ENCODE measurements at places on chromosomes 3 and 15.

- no peak for DNase-seq
Observed at GRCh38 chr15:101315736-101316135, 20.7 kb upstream of the SNRPA1 start.

- DNase-seq: no peak
Observed at GRCh38 chr3:132723024-132723950, 1.1 kb upstream of the NPHP3 start.

DNA sequence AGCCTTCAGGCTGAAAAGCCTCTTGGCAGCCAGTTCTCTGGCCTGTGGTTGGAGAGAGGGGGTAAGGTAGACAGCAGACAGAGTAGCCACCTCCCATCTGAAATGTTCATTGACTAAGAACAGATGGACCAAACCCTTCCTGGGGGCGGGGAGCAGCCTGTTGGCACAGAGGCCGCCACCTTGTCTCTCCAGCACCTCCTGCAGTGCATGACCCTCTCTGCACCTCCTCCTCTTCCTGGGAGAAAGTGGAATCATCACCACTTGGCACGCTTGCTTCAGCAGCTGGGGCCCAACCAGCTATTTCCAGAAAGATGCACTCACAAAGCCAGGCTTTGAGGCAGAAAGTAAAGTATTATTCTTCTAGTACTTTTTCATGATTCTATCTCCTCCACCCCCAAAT lies 313.4 kb upstream of the CHRM5 start:
- no peak for DNase-seq

DNA sequence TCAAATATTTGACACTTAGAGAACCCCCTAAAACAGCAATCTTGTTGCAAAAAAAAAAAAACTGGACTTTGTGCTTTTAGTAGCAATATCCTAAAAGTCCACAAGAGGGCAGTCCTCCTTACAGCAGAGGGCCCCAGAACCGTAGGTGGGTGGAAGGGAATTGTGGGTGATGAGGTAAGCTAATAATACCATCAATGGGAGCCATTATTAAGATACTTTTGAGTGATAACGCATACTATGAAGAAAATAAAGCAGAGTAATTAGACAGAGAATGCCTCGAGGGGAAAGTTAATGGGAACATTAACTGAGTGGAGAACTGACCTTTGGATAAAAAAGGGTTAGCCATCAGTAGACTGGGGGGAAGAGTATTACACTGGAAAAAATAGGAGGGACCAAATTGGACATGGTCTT lies 229.9 kb downstream of the THRB start:
- no peak for DNase-seq

DNA sequence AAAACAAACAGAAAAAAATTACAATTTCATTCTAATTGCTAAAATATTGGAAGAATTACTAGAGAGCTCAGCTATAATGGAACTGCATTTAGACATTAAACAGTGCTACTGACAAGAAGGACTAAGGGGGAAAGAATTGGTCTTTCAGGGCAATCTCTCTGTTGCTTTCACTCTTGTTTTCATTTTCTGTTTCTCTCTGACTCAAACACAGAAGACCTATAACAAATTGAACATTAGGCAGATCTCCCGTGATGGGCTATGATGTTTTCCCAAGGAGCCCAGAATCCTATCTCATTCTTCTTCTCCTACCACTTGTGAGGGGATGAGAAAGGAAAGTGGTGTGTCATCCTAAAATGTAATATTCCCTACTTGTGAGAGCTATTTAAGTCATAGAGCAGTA lies 358.0 kb upstream of the TGFBR2 start:
- DNase-seq: no peak

DNA sequence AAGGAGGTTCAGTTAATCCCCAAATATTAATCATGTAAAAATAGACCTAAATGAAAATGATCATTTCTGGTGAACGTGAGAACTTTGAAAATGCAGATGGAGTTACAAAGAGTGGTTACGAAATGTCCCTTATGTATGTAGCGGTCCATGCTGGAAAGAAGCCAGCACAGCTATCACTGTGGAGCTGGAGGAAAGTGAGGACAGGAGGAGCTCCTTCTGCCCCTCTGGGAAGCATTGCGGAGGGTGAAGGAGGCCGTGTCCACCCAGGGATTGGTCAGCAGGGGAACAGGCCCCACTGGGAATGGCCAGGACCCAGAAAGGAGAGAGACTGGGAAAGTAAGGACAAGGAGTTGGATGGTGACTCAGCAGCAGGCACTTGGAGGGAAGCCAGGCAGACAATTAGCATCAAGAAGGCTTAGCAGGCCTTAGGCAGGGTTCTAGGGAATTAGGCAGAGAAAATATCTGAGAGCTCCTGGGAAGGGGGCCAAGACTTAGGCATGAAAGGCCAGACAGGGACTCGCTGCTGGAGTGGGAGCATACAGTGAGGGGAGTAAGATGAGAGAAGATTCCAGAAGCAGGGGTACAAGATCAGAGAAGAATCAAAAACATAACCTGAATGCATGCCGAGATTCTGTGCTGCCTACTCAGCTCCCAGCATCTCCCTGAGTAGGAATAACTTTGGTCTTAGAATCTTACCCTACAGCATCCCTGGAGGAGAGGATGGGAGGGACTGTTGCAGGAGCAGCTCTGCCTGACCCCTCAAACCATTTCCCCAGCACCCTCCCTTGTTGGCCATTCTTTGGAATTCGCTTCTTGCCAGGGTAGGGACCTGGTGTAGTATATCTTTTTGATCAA lies 171.0 kb upstream of the UMPS start:
- peak; percentile 66 for DNase-seq

GRCh38 chr3:117261983-117262421 lies 552.4 kb downstream of the TUSC7 start:
- DNase-seq: no peak

DNA sequence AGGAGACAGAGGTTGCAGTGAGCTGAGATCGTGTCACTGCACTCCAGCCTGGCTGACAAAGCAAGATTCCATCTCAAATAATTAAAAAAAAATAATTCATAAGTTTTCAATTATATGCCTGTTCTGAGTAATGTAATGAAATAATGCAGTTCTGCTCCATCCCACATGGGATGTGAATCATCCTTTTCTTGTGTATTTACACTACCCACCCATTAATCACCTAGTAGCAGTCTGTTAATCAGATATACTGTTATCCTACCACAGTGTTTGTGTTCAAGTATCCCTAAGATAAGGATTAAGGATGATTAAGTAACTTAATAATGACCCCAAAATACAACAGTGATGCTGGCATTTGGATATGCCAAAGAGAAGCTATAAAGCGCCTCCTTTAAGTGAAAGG lies 38.8 kb downstream of the PIGB start:
- DNase-seq: no peak

GRCh38 chr3:58574106-58574505 lies 3.1 kb downstream of the FAM107A start:
- DNase-seq: no peak

DNA sequence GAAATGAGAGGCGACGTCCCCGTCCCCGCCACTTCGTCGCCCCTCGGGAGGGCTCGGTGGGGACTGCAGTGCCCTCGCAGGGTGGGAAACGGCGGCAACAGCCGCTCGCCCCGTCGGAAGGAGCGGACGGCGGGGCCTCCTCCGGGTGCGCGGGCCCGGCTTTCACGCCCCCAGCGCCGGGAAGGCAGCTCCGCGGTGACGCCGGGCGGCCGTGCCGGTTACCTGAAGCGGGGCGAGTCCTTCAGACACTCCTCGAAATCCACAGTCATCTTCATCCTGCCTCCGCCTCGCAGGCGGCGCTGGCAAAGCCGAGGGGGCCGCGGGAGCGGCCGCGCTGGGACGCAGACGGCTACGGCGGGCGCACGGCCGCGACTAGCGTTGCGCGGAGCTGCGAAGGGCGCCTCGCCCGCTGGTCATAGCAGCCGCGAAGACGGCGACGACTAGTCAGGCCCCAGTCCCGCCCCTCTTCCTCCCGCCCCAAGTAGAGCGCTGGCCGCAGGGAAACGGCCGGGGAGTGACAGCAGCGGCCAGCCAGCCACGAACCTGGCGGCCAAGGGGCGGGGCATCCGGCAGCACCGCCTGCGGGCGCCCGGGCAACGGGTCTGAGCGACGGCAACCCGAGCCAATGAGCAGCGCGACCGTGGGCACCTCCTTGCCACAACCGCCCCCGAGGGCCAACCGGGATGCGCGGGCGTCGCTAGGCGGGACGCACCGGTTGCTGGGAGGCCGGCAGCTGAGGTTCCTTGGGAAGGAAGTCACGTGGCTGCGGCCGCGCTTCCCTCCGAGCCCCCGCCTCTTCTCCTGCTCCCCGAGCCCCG lies at the start of gene ACAP2:
ACAP2 (minus strand) TSS at position 448 of the 818 bp plus-strand sequence; CDS start at position 275, 173 bp downstream.
- DNase-seq: peak; percentile 100

- no peak for DNase-seq
Observed at GRCh38 chr3:17579289-17580031, 163.0 kb downstream of the TBC1D5 start.

DNA sequence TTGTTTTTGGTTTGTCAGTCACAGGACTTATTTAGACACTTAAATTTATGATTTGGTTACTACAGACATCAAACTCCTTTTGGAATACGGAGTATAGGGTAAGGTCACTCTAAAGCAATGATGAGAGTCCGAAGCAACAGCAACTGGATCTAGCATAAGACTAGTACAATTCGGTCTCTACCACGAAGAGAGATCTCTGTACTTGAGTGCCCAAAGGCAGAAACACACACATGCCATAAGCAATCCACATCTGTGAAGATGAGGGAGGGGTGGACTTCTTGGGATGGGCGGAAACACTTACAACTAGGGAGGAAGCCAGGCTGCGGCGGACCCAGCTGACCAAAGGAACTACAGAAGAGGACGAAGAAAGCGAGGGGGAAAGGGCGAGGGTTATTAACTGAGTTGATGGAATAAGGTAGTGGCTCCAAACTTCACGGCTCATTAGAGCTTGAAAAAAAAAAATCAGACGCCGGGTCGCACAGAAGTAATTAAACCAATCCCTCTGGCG lies 595 bp downstream of the DPH6 start:
- no peak for DNase-seq

DNA sequence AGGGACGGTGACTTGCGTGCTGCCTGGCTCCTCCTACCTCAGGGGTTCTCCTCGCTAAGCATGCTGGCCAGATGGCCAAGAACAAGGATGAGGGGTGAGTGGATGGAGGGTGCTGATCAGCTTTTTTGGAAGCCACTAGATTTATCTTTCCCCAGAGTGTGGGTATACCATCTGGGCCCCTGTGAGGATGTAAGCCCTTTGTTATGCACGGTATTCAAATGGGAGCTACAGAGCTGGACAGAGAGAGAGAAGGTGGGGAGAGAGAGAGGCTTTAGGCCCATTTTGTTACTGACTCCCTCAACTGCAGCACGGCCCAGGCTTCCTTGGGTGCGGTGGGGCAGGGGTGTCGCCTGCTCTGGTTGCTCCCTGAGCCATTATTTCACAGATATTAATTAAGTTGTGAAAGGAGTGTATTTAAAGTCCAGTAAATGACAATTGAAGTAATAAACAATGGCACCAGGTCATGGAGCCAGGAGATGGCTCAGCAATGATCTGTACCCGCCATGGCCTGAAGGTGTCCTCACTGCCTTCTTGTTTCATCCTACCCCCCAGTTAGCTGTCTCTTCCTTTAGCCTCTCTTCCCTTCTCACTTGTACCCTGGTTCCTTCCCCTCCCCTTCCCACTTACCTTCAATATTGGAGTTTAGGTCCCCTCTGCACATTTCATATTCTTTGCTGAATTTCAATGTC lies 158.0 kb downstream of the CLSTN2 start:
- no peak for DNase-seq

GRCh38 chr3:29972320-29972993 lies 633.9 kb upstream of the TGFBR2 start:
- no peak for DNase-seq

DNA sequence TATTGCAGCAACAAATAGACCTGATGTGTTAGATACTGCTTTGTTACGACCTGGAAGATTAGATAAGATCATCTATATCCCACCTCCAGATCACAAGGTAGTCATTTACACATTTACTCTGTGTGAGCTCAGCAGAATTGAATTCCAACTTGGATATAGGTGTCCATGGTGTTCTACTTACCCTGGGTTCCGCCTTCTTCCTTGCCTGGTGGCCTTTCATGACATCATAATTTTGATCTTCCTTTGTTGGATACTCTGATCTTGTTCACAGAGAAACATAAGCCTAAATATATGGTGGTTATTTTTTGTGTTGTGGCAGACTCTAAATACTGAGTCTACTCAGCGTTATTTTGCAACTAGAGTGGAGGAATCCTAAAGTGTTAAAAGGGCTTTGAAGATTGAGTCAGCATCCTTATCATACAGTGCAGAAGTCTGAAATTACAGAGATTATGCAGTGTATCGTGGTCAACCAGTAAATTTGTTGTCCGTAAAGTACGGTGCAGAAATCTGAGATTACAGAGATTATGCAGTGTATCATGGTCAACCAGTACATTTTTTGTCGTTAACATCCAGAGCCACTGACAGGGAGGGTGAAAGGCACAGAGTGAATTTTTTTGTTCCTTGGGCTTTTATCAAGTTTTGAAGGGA lies 39.1 kb upstream of the GATM start:
- no peak for DNase-seq

GRCh38 chr15:69476704-69477473 lies 24.3 kb downstream of the RPLP1 start:
- DNase-seq: no peak

DNA sequence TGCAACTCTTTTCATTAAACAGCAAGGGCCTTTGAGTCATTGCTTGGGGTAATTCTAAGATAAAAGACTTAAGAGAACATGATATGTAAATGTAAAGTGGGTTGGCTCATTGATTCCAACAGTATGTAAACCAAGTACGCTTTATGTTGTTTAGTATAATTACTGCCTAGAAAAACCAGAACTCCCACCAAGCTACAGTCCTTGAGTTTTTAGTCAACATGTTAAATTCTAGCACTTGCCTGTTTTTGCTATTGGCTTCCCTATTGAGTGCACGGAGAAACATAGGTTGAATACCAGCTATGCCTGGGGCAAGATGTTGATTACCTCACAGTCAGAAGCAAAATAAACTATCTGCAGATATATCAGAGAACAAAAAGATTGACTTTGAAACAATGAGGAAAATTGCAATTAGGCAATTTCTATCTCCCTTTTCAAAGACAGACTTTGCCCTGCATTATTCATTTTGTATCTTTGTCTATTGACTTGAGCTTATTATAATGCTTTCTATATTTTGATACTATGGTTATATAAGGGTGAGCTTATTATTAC lies 179.3 kb downstream of the ZPLD1 start:
- no peak for DNase-seq

- no peak for DNase-seq
Observed at GRCh38 chr3:58104712-58105111, 96.5 kb downstream of the FLNB start.

DNA sequence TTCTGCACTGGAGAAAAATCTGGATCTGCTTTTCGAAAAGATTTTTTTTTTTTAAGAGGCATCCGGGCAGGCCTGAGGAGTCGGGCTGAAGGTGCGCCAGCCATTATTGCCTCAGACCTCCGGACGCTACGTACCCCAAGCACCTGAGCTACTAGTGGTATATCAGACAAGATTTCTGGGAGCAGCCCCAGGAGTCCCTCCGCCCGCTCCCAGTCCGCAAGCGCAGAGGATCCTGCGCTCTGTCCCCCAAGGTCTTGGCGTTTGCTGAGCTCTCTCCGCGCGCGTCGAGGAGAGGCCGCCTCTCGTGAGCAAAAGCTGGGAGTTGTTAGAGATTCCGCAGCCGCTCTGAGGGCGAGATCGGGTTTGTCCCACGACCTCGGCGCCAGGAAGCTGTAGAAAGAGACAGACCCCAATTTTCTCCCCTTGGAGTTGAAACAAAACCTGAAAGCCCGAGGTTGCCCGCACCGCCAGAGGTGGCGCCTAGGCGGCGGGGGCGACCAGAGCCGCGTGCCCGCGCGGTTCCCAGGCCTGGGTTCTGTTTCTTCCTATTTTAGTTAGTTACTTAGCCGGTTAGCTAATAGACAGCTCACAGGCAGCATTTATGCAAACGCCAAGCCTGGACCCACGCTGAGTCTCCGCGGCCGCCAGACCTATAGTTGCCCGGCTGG lies 72.5 kb upstream of the POLG start:
- DNase-seq: no peak

GRCh38 chr3:50254577-50255250 lies 14.2 kb upstream of the SEMA3B start:
- no peak for DNase-seq
